ENCODE measurements at places on chromosomes 5 and 9. TPM values are rescaled to one million over a fixed set of nuclear protein-coding genes. Genes with fewer than 3 reads are reported as not detected.

GRCh38 chr9:3989915-3990314 is 310.0 kb downstream of the GLIS3 start:
- H3K36me3 ChIP-seq, result no peaks in the 10 kb centered on the region
- H3K27me3 ChIP-seq, result no peaks in the 10 kb centered on the region
- H3K4me3 ChIP-seq, result no peak overlapping the region
- DNase-seq, result no peak
- no peak overlapping the region for H3K27ac ChIP-seq

The TBC1D2 gene
- total RNA-seq, result 4.9 TPM

GRCh38 chr5:136058972-136059354 is 30.2 kb downstream of the TGFBI start:
- no peak for DNase-seq
- H3K36me3 ChIP-seq, result no peaks in the 10 kb centered on the region
- H3K4me3 ChIP-seq, result no peak overlapping the region
- peaks cover 3% of the 10 kb centered on the region for H3K4me1 ChIP-seq
- H3K27me3 ChIP-seq, result no peaks in the 10 kb centered on the region
- H3K27ac ChIP-seq, result peak overlapping the region; percentile 82

DNA sequence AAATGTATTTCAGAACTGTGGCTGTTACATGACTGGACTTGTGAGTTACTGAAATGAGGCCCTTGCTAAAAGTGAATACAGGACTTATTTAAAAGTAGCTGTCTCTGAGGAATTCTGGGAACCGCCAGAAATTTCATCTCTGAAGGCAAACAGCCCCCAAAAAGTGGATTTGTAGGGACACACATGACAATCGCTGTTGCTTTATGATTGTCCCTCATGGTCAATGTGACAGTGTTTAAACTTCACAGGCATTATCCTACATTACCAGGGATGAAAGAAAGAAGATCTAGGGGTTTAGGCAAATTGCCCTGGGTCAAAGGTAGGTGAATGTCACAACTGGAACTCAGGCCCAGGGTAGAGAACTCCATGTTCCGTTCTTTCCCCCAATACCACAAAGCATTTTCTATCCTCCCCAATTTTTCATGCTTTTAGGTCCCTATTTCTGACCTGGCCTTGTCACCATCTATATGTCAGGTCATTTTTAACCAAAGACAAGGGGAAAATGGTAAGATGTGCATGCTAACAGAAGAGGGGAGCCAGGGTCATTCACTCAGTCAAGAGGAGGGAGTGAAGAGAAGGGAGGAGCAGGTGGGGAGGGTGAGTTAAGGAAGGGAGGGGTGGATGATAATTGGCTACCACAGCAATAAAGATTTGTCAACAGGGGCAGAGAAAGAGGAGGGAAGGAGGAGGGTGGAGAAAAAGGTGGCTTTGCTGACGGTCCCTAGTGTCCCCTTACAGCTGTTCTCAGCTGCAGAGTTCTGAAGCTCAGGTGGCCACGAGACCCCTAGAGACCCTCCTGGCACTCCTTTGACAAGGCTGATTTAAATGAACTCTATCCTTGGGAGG is 57.8 kb upstream of the GLRX start:
- no peaks in the 10 kb centered on the region for H3K36me3 ChIP-seq
- DNase-seq, result no peak
- no peaks in the 10 kb centered on the region for H3K4me1 ChIP-seq
- H3K27me3 ChIP-seq, result no peaks in the 10 kb centered on the region
- H3K27ac ChIP-seq, result no peak overlapping the region

- H3K4me3 ChIP-seq, result no peak overlapping the region
- H3K36me3 ChIP-seq, result no peaks in the 10 kb centered on the region
- DNase-seq, result no peak
- H3K27me3 ChIP-seq, result no peaks in the 10 kb centered on the region
Observed at GRCh38 chr5:74642543-74642863, 2.0 kb upstream of the ENC1 start.

Data from sigmoid colon (tissue), 7 donors.